Neural crest cell (in vitro differentiated cells): ENCODE measurements at places on chromosomes 2 and 18.
A peak's percentile ranks its signal among the peaks of the same experiment; 100 is the strongest.

DNA sequence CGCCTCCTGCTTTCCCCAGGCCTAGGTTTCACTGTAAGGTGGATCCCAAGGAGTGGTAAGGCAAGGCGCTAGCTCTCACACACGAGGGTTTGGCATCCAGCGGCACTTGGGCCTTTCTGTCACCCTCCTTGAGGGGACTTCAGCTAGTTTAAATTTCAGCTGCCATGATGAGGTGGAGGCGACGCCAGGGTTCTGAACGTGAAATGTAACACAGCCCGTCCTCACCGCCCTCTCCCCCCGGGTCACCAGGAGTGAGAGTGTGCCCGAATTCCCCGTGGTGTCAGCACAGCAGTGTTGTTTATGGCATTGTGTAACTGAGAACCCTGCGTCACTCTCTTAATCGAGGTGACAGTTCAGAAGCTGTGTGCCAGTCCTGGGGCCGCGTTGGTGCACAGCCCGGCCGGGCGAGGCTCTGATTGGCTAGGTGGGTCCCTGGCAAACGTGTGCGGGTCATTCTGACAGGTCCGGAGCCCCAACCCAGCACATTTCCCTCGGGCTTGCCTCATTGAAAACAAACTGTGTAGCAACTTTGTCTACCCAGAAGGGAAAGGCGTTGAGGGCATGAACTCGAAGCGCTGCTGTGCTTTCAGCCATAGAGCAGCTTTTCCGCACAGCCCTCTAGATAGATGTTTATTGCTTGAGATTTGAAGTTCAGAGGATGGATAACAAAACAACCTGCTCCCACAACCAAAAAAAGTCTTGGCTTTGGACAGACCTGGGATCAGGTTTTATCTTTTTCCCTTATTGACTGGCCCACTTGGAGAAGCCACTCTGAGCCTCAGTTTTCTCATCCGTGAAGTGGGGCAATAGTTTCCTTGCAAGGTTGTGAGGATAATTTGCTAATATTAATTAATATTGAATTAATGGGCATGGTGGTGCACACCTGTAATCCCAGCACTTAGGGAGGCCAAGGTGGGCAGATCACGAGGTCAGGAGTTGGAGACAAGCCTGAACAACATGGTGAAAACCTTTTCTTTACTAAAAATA lies 4.9 kb downstream of the CIDEA start:
- no peak for DNase-seq

DNA sequence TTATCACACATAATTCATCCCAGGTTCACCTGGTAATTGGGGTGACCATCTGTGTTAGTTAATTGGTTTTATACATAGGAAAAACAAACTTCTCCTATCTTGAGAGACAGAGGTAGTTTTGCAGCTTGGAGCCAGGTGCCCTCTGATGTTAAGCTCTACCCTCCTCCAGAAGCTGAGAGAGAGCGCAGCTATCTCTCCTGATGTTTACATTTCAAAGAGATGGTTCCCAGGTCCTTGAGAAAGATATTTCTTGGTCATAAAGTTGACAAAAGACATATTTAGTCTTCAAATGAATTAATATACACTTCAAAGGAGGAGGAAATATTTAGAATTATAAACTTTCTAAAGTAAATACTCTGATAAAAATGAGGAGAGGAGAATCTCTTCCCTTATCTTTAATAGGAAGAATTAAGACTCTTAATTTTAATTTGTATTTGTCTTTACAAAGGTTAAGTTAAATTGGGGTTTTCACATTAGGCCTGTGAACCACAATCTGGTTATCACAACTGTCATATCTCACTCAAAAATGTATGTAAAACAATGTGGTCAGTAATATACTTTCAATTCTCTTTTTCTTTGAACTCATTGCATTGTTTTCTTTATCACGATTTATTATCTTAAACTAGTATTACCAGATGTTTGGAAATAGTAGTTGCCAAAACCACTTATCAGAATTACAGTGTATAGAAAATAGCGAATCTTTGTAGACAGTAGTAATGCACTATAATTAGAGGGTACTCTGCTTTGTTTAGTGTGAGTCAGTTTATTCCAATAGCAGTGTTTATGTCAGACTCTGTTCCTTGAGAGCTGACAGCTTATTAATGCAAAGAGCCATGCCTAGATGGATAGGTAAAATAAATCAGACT lies 26.8 kb downstream of the SERPINB4 start:
- DNase-seq, result no peak

- DNase-seq, result no peak
Observed at GRCh38 chr2:64336171-64336570, 117.8 kb upstream of the LGALSL start.

GRCh38 chr2:233422649-233423551 lies 68.6 kb downstream of the DGKD start:
- DNase-seq, result no peak

DNA sequence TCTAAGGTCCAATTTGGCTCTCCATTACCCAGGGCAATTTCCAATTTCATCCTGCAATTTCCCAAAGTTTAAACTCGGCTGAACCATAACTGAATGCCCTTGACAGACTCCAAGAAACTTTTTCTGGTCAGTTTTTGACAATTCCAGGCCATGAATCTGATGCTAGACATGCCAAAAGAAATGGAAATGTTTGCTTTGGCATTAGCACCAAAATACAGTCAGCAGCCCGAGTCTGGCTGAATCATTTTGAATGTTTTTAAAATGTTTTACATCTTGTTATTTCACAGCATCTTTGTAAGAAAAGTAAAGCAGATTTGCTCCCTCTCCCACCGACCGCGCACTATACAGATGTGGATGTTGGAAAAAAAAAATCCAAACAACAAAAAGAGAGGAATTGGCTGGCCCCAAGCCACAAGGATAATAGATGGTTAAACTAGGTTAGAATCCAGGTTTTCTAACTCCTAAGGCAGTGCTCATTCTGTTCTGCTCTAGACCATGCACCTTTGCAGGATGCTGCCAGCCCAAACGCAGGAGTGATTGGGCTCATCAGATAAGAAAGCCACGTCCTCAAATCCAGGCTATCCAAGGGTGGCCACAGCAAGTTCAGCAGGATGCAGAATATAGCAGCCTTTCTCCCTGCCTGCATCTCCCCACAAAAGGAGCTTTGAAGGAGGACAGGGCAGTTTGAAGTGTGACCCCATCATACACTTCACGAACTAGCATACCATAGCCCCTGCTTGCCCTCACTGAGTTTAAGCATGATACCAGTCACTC lies 167.5 kb downstream of the ALK start:
- DNase-seq, result no peak

DNA sequence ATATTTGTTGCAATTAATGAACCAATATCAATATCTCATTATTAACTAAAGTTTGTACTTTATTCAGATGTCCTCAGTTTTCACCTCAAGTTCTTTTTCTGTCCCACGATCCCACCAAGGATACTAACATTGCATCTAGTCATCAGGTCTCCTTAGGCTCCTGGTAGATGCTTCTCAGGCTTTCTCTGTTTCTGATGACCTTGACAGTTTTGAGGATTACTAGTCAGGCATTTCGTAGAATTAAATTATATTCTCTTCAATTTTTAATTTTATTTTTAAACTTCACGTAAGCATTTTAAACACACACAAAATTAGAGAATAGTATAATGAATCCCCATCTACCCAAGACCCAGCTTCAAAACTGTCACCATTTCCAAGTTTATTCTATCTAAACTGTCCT lies 5.6 kb upstream of the ACYP2 start:
- no peak for DNase-seq

DNA sequence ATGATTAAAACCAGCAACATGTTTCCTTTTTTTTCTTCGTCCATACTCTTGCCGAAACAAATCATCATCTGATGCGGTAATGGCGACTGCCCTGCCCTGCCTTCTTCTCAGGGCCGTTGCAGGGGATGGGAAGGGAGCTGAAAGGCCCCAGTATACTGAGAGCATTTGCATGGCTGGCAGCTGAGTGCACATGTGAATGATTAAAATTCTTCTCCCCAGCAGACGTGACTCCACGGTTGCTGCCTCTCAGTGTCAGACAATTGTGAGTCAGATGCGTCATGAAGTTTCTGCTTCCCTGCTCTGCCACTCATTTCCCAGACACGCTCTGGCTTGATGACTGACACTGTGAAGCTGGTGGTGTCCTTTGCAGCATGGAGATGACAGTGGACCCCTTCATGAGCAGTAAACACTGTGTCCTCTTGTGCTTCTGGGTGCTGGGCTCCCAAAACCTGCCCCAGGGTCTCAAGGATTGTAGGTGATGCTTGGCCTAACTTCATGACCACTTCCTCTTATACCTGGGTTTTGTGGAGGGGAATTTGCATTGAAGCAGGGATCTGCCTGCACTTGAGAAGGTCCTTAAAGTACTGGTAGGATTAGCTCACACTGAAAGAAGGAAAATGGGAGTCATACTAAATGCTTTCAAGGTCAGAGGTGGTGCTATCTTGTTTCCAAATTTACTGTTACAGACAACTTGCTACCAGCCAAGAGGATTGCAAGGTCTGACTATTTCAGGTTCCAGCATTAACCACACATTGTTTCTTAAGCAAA lies 222.5 kb upstream of the COPS8 start:
- no peak for DNase-seq

- no peak for DNase-seq
Observed at GRCh38 chr2:186653511-186653910, 40.3 kb upstream of the FAM171B start.

GRCh38 chr2:168008646-168009195 lies 238.7 kb downstream of the STK39 start:
- DNase-seq, result no peak

DNA sequence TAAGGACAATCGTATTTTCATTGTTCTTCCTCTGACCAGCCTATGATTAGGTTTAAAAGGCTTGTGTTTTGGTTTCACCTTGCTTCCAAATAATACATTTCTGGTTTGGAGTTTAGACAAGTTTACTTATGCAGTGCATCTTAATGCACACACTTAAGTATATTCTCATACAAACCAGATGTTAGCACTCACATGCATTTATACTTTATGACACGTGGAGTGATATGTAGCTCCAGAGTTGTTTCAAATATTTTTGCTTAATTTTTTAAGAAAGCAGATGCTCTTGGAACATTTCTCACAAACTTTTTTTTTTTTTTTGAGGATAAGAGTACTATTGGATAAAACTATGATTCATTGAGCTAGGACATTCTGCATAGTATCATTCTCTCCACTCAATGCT lies 109.9 kb downstream of the PDE1A start:
- DNase-seq, result no peak

GRCh38 chr2:230758566-230759480 lies 46.2 kb downstream of the CAB39 start:
- no peak for DNase-seq

- DNase-seq, result no peak
Observed at GRCh38 chr2:158542577-158542976, 85.8 kb downstream of the PKP4 start.

DNA sequence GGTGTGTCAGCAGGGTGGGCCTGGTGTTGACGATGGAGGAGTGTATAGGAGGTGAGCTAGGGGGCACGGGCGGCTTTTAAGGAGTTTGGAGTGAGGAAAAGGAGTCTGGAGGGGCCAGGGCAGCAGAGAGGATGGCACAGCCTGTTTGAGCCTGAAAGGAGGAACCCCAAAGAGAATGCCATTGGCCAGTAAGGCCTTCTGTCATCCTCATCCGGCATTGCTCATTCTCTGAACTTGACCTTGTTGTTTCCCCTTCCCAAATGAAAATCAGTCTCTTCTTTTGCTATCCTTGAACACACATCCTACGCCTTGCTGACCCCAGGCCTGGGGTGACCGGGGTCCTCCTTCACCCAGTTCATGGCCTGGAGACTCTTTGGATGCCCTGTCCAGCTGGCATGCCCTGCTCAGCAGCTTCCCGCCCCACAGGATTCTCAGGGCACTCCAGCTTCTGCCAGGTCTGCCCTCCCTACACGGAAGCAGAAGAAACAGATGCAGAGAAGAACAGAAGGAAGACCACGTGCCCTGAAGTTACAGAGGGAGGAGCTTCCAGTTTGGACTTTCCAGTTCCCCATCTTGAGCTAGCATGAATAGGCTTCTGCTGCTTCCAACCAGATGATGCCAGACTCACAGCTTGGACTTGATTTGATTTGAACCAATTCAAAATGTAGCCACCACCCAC lies 20.5 kb upstream of the KIF3C start:
- no peak for DNase-seq

- no peak for DNase-seq
Observed at GRCh38 chr2:6864923-6865345, 773 bp downstream of the CMPK2 start.

GRCh38 chr2:65193446-65193845 lies 34.2 kb upstream of the ACTR2 start:
- no peak for DNase-seq

GRCh38 chr2:232744963-232745362 lies 31.4 kb downstream of the KCNJ13 start:
- DNase-seq, result no peak

- no peak for DNase-seq
Observed at GRCh38 chr2:82780050-82780449, 1679.0 kb downstream of the SUCLG1 start.

DNA sequence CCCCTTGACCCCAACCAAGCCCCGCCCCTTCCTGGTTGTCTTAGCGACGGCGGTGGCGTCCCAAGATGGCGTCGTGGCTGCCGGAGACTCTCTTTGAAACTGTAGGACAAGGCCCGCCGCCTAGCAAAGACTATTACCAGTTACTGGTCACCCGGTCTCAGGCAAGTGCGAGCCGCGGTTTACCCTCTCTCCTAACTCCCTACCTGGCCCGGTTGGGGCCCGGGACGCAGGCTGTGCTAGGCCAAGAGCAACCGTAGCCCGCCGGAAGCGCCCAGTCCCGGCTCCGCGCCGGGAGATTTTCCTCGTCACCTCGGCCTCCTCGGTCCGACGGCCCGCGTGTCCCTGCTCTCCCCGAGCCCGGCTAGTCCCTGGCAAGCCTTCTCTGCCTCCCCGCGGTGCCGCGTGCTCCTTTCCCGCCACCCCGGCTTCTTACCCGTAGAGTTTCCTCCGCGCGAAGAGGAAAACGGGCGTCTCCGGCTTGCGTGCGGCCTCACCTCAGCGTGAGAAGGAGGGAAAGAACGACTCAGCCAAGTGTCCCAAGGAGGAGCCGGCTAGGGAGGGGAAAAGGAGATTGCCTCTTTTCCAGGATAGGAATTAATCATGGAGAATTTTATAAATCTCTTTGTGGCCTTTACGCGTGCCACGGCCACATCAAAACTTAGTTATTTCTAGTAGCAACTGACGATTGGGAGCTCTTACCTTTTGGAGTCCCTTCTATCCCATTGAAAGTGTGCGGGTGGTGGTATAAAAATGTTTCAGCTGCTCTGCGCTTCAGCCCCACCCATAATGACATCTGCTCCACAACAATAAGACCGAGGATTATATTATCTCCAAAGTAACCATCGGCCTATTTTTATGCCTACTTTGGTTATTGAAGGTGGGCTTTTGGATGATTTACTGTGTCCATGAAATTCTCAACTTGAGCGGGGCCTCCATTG lies at the start of gene FBXO36:
Gene FBXO36, plus strand, starts transcription at position 55 of the 938 bp plus-strand sequence. Its CDS starts 11 bp downstream, at position 66.
- peak; percentile 83 for DNase-seq

DNA sequence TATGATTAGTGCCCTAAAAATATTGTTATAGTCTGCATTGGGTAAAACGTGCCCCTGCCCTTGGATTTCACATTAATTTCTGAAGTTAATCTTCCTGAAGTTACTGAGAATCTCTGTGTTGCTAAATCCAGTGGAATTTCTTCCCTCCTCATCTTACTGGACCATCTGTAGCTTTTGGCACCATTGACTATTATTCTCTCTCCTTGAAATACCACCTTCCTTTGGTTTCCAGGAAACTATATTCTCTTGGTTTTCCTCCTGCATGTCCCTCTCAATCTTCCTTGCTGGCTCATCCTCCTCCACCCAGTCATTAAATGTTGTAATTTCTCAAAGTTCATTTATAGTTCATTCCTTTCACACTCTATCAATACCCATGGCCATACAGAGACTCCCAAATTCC lies 110.6 kb upstream of the SLC35G4 start:
- no peak for DNase-seq

- DNase-seq, result no peak
Observed at GRCh38 chr2:143422681-143423080, 293.5 kb downstream of the ARHGAP15 start.

GRCh38 chr2:113285816-113286215 lies 7.1 kb upstream of the PAX8 start:
- no peak for DNase-seq
